HTR-8/SVneo (cell line): ENCODE measurements at places on chromosomes 6 and 20.
A peak's percentile ranks its signal among the peaks of the same experiment; 100 is the strongest.

- DNase-seq: no peak
These were observed 575 bp downstream of the SLC44A4 start for GRCh38 chr6:31878222-31878621.

- DNase-seq: no peak
These were observed 271.6 kb upstream of the PRND start for GRCh38 chr20:4449957-4450715.

- no peak for DNase-seq
These were observed 18.0 kb upstream of the NAA20 start for GRCh38 chr20:19998990-19999705.

DNA sequence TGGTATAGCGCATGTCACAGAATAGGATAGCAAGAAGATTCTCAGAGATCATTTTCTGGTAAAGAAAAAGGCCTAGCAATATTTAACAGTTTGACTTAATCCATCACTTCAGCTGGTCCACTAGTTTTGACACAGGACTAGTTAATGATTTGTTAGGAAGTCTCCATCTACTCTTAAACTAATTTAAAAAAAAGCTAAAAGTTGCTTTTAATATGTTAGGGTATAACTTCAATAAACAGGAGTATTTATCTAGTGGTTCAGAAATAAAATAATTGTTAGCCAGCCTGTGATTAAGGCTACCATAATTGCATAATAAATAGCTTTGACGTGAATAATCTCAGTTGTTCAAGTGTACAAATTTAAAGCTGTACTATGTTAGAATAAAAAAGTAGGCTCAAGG, 195.6 kb downstream of the FUT9 start:
- no peak for DNase-seq

DNA sequence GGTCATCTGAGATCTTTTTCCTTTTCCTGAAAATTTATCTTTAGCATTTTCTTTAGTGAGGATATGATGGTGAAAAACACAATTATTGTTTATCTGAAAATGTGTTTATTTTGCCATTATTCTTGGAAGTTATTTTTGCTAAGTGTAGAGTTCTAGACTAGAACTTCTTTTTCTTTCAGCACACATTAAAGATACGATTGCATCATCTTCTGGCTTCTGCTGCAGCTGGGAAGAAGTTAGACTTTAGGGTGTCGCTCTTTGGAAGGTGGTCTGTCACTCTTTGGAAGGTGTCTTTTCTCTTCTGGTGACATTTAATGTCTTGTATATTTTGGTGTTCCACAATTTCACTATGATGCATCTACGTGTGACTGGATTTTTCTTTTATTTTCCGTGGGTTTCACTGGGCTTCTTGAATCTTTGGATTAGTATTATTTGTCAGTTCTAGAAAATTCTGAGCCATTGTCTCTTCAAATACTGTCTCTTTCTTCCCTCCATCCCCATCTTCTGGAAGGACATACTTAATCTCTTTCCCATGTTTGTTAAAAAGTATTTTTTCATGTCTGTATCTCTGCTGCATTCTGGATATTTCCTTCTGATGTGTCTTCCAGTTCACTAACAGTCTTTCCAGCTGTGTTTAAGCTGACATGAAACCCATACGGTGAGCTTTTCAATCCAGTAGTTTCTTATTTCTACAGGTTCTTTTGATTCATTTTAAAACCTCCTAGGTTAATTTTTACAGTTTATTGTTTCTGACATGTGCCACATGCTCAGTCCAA, 81.0 kb downstream of the AGPAT4 start:
- no peak for DNase-seq

- DNase-seq: no peak
These were observed 17.1 kb downstream of the B4GALT5 start for GRCh38 chr20:49696594-49696993.

DNA sequence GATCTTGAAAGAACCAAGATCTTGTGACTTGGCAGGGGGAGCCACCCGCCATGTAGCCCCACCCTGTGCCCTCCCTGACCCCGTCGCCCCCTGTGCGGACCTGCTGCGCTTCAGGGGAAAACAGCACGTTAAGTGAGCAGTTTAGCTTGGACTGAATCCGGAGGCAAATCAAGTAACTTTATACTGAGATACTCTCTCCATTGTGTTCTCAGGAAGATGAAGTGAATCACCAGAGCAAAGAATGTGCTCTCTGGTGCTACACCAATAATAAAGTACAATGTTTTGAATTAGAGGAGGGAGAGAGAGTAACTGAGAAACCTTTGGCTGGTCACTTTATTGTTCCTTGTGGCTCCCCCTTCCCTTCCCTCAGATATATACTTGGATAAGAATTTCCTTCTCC, 83.4 kb downstream of the TXNDC5 start:
- DNase-seq: no peak

- no peak for DNase-seq
These were observed 9.7 kb downstream of the RNF146 start for GRCh38 chr6:127276331-127276730.

- DNase-seq: no peak
These were observed 14.5 kb upstream of the IRF4 start for GRCh38 chr6:376827-377640.

DNA sequence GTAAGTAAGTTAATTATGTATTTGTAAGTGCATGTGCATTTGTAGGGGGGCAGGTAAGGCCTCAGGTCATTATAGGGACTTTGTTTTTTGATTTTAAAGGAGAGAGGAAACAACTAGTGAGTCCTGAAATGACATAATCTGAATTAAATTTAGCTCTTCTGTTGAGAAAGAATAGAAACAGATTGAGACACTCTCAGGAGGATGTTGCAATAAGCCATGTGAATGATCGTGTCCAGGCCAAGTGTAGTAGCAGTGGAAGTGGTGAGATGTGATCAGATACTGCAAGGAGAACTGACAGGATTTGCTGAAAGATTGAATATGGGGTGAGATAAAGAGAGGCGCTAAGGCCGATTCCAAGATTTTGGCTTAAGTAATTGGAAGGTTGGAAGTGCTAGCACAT, 2.6 kb upstream of the CENPW start:
- no peak for DNase-seq

GRCh38 chr6:39887692-39888450, 46.4 kb downstream of the MOCS1 start:
- DNase-seq: peak; percentile 90

- DNase-seq: no peak
These were observed 156.8 kb downstream of the CEBPB start for GRCh38 chr20:50347284-50348063.

GRCh38 chr20:39124064-39124463, 161.9 kb downstream of the DHX35 start:
- DNase-seq: no peak

- DNase-seq: no peak
These were observed 38.6 kb downstream of the COL9A1 start for GRCh38 chr6:70264306-70264705.

- DNase-seq: no peak
These were observed 228.4 kb upstream of the RSPO3 start for GRCh38 chr6:126890055-126890454.

- DNase-seq: no peak
These were observed 38.2 kb downstream of the MYLIP start for GRCh38 chr6:16166871-16167608.

GRCh38 chr20:5279661-5280060, 37.1 kb downstream of the PROKR2 start:
- no peak for DNase-seq

- DNase-seq: no peak
These were observed 22.9 kb downstream of the COL20A1 start for GRCh38 chr20:63315731-63316491.

GRCh38 chr6:125231133-125231532, 70.6 kb downstream of the HDDC2 start:
- DNase-seq: no peak
